ENCODE measurements at places on chromosomes 1 and 21. TPM values are rescaled to one million over a fixed set of nuclear protein-coding genes. Genes with fewer than 3 reads are reported as not detected.

GRCh38 chr1:65538086-65538485, 117.6 kb downstream of the LEPR start:
- DNase-seq = no peak

The NBPF6 gene
- not detected for total RNA-seq

DNA sequence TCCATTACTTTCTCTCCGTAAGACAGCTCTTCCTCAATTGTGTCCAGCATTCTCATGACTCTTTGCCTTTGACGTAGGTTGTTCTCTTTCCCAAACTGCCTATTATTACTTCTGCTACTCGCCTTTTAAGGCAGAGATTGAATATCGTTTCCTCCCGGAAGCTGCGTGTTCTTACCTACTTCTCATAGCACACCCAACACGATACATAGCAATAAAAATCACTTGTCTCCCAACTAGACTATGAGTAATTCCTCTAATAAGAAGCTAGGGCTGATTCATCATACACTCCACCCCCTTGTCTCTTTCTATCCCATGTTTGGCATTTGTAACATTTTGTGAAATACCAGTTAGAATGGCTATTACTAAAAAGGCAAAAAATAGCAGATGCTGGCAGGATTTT, 55.8 kb upstream of the SGIP1 start:
- DNase-seq = peak; percentile 76

The KLF17 gene
- total RNA-seq = not detected

GRCh38 chr1:203166192-203166940, 9.3 kb downstream of the MYBPH start:
- DNase-seq = peak; percentile 26

Data from renal cortical epithelial cell (primary cell).